ENCODE measurements at places on chromosomes 11 and 22. TPM values are rescaled to one million over a fixed set of nuclear protein-coding genes. Genes with fewer than 3 reads are reported as not detected.
A peak's percentile ranks its signal among the peaks of the same experiment; 100 is the strongest.

DNA sequence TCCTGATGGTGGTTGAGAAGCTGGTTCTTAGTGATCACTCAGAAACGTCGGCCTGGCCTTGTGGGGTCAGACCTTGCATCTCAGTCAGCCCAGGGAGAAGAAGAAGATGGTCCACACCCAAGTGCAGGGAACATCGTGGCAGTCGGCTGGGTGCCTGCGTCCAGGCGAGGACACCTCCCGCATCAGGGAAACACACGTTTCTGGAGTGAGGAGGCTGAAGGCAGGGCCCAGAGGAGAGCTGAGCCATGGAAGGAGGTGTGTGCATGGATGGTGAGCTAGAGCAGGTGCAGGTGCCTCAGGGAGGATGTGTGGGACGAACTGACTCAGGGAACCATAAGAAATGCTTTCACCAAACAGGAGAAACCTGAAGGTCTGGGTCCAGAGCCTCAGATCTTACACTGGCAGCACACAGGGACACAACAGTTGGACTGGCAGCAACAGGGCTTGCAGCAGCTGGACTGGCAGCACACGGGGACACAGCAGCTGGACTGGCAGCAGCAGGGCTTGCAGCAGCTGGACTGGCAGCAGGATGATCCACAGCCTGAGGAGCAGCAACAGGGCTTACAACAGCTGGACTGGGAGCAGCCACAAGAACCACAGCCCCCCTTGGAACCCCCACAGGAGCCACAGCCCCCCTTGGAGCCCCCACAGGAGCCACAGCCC lies 632 bp downstream of the KRTAP5-2 start:
- DNase-seq: no peak
- no peak overlapping the region for H3K27ac ChIP-seq
- H3K4me3 ChIP-seq: no peak overlapping the region
- peaks cover 46% of the 10 kb centered on the region for H3K27me3 ChIP-seq
- no peaks in the 10 kb centered on the region for H3K4me1 ChIP-seq

- H3K4me1 ChIP-seq: peaks cover 67% of the 10 kb centered on the region
- H3K27ac ChIP-seq: peak overlapping the region; percentile 98
- DNase-seq: peak; percentile 81
- peak overlapping the region; percentile 97 for H3K4me3 ChIP-seq
- no peaks in the 10 kb centered on the region for H3K27me3 ChIP-seq
- peaks cover 53% of the 10 kb centered on the region for H3K36me3 ChIP-seq
These were observed 14.1 kb downstream of the MIAT start for GRCh38 chr22:26671317-26672059.

DNA sequence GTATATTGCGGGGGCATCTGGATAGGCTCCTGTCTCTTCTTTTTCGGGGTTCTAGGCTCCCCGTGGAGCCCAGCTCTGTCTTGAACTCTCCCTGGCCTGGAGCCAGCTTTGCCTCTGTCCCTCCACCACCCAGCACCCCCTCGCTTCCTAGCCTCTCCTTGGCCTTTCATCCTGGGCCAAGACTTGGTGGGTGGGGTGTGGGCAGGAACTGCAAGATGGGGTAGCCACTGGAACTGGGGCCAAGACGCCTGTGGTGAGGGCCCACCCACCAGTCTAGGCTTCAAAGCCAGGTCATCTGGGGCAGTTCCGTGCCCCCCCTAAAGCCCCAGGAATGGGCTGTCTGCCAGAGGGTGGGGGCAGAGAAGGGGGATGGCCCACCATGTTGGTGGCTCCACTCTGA lies 1.7 kb upstream of the CRYBB1 start:
- no peak overlapping the region for H3K4me3 ChIP-seq
- no peaks in the 10 kb centered on the region for H3K36me3 ChIP-seq
- no peak overlapping the region for H3K27ac ChIP-seq
- peaks cover 25% of the 10 kb centered on the region for H3K4me1 ChIP-seq
- no peaks in the 10 kb centered on the region for H3K27me3 ChIP-seq

DNA sequence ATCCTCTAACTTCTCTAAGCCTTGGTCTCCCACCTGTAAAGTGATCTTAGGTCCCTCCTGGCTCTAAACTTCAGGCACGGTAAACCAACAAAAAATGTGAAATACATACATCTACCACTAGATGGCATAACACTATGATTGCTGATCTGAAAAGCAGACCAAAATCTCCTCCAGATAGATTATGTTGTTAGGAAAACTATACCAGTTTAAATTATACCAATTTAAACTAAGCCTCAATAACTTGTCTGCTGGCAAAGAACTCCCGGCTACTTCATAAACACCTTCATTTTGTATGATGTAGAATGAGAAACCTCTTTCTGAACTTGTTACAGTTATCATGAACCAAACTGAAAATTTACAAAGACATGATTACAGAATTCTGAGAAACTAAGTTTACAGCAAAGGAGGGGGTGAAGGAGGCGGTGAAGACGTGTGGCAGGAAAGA lies 85.9 kb downstream of the SBF2 start:
- peaks cover 17% of the 10 kb centered on the region for H3K27me3 ChIP-seq
- H3K4me1 ChIP-seq: no peaks in the 10 kb centered on the region
- DNase-seq: no peak

Gene LIF
- 569 TPM for total RNA-seq

- H3K27ac ChIP-seq: no peak overlapping the region
- DNase-seq: no peak
- H3K27me3 ChIP-seq: peaks cover 2% of the 10 kb centered on the region
- no peaks in the 10 kb centered on the region for H3K36me3 ChIP-seq
These were observed 4.6 kb downstream of the DCHS1 start for GRCh38 chr11:6650980-6651379.

DNA sequence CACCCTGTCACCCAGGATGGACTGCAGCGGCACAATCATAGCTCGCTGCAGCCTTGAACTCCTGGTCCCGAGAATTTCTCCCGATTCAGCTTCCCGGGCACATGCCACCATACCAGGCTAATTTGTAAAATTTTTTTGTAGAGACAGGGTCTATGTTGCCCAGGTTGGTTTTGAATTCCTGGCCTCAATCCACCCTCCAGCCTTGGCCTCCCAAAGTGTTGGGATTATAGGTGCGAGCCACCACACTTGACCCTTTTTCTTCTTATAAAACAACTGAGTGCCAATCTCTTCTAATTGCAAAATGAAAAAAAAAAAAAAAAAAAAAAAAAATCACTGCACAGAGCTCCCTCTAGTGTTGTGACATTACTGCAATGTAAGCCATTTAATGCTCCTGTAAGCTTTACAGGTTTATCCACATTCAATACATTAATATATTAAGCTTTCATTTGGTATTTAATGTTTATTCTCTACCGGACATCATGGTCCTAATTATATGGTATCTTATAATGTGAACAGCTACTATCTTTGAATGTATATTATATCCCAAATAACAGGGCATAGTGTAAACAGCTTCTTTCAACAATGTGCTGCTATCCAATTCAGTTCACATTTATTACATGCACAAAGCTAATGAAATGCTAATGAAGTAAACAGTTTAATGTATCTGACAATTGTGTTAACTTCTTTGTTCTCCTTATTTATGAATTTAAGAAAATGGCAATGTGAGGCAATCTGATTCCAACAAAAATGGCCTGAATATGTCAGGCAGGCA lies 44.6 kb downstream of the COPB1 start:
- H3K36me3 ChIP-seq: peaks cover 49% of the 10 kb centered on the region
- H3K4me3 ChIP-seq: no peak overlapping the region
- DNase-seq: no peak
- no peaks in the 10 kb centered on the region for H3K27me3 ChIP-seq

DNA sequence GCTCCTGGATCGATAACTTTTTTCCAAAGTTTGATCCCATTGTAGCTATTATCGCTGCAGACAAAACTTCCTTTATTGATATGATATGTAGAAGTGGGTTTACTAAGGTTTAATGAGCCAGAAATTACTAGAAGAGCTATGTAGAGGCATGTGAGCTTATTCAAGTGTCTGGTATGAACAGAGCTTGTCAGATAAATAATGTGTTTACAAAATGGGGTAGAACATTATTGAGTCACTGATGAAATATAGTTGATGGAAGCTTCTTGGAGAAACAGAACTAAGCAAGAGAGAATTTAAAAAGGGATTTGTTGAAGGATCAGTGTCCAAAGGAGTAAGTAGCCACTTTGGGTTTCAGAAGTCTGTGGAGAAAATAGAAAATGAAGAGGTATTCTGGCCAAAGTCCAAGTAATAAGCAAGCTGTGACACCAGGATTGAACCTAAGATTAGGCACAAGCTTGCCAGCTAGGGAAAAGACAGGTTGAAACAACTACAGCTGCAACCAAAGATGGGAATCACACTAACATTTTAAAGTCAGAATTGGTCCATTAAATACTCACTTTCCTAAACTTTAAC lies 104.3 kb downstream of the MAML2 start:
- DNase-seq: no peak
- H3K36me3 ChIP-seq: peaks cover 11% of the 10 kb centered on the region
- H3K27me3 ChIP-seq: no peaks in the 10 kb centered on the region
- peaks cover 43% of the 10 kb centered on the region for H3K4me1 ChIP-seq
- no peak overlapping the region for H3K27ac ChIP-seq

GRCh38 chr22:18063306-18063705 lies 14.5 kb upstream of the PEX26 start:
- no peak overlapping the region for H3K27ac ChIP-seq
- no peak for DNase-seq
- H3K36me3 ChIP-seq: no peaks in the 10 kb centered on the region
- H3K4me3 ChIP-seq: no peak overlapping the region
- peaks cover 41% of the 10 kb centered on the region for H3K27me3 ChIP-seq

DNA sequence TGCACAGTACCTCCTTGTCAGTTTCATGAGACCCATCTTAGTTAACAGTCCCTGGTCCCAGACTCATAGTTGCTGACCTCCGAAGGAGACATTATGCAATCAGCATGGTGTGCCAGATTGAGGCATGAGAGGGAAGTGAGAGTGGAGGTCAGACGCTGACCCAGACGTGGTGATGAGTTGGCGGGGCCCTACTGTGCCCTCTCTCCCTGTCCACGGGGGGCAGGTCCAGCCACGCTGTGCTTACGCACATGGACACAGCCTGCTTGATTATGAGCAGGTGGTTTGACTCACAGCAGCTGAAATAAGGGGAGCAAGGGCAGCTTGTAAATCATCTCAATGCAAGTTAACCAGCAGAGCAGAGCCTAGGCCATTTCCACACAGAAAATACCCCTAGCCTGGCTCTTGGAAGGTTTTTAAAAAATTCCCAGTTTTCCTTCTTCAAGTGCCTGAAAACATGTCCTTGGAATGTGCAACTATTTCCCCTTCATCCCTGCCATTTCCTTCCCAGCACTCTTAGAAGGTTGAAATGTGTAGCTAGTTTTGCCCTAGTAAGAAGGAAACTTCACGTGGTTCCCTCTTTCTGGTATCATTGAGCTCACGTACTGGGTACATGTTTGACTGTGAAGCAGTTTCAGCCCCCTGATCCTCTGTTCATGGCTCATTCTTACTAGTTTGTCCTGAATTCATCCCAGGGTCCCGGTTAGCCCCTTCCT lies 122.6 kb upstream of the SORL1-AS1 start:
- no peak overlapping the region for H3K27ac ChIP-seq
- H3K36me3 ChIP-seq: peaks cover 90% of the 10 kb centered on the region
- H3K27me3 ChIP-seq: no peaks in the 10 kb centered on the region
- H3K4me1 ChIP-seq: no peaks in the 10 kb centered on the region
- DNase-seq: no peak

DNA sequence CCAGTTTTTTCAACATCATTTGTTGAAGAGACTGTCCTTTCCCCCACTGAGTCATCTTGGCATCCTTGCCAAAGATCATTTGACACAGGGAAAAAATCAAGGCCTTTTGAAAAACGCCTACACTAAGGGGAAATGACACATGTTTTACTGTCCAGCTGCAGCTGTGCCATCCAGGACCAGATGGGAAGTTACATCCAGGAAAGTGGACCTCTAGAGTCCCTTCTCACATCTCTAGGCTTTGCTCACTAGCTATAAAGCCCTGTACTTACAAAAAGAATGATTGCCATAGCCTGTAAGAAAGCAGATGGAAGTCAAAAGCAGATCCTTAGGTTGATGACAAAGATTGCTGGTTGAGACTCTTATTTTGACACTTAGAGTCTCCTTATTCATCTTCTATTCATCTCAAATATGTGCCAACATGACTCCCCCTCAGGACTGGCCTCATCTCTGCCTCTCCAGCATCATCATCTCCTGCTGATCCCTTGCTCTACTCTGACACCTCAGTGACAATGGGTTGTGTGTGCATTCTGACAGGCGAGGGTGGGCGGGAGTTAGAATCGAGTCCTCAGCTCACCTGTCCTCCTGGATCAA lies 22.8 kb downstream of the OSBP2 start:
- H3K27me3 ChIP-seq: no peaks in the 10 kb centered on the region
- H3K4me1 ChIP-seq: no peaks in the 10 kb centered on the region
- no peak for DNase-seq
- H3K4me3 ChIP-seq: no peak overlapping the region
- H3K36me3 ChIP-seq: no peaks in the 10 kb centered on the region

DNA sequence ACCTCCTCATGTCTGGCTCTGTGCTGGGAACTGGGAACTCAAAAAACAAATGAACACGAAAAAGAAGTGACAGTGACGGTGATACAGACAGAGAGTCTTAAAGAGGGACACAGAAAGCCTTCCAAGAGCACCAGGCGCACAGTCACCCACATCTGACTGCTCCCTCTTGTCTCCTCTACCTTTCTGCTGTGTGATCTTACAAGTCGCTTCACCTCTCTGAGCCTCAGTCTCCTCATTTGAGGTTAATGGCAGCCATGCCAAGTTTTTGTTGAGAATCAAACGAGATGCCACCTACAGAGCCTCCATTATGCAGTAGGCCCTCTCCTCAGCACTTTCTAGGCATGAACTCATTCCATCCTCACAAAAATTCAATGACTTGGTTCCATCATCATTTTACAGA lies 3.7 kb downstream of the LRRC32 start:
- H3K27me3 ChIP-seq: peaks cover 27% of the 10 kb centered on the region
- H3K36me3 ChIP-seq: no peaks in the 10 kb centered on the region
- no peak overlapping the region for H3K4me3 ChIP-seq
- H3K27ac ChIP-seq: no peak overlapping the region
- DNase-seq: no peak
